ENCODE measurements at places on chromosomes 7 and 10.

DNA sequence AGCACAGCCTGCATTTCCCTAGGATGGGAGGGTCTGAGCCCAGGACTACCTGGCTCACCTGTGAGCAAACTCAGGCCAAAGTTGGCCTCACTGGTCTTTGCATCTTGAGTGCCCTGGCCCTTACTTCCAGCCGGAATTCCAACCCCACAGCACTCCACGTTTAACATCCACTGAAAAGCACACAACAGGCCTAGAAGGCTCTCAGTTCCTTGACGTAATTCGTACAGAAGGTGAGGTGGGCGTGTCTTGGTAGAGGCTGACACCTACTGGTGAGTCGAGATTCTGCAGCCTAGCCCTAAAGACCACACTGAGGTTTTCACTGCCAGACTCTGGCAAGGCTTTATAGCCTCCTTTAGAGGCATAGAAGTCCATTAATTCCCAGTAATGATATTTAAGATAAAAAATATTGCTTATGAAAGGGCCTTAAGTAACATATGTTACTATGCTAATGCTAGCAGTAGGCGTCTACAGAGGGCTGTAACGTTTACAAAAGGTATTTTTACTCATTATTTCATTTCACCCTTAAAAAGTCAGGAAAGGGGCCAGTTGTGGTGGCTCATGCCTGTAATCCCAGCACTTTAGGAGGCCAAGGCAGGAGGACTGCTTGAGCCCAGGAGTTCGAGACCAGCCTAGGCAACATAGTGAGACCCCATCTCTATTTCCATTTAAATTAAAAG is 95.8 kb downstream of the HIP1 start:
- DNase-seq: peak; percentile 34

DNA sequence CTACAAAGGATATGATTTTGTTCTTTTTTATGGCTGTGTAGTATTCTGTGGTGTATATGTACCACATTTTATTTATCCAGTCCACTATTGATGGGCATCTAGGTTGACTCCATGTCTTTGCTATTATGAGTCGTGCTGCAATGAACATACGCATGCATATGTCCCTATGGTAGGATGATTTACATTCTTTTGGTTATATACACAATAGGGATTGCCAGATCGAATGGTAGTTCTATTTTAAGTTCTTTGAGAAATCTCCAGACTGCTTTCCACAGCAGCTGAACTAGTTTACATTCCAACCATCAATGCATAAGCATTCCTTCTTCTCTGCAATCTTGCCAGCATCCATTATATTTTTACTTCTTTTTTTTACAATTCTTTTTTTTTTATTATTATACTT is 35.6 kb upstream of the FAM13C start:
- no peak for DNase-seq

DNA sequence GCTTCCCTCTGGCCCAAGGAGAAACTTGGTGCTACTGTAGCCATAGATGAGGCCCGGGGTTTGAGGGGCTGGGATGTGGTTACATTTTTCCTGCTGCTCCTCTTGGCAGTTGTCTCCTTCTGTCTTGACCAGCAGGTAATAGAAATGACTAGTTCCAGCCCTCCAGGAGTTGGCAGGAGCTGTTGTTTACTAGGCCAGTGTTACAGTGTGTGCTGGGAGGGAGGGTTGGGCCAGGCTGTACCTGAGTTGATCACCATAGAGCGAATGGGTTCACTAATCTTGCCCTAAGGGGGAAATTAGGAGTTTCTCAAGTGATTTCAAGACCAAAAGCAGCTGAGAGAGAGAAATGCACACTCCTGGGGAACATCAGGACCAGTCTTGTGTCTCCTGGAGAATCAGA is 34.9 kb downstream of the PAX2 start:
- DNase-seq: no peak

GRCh38 chr10:106044503-106044902 is 1120.0 kb downstream of the SORCS1 start:
- no peak for DNase-seq

- DNase-seq: no peak
Observed at GRCh38 chr7:11235491-11235890, 261.8 kb downstream of the PHF14 start.

DNA sequence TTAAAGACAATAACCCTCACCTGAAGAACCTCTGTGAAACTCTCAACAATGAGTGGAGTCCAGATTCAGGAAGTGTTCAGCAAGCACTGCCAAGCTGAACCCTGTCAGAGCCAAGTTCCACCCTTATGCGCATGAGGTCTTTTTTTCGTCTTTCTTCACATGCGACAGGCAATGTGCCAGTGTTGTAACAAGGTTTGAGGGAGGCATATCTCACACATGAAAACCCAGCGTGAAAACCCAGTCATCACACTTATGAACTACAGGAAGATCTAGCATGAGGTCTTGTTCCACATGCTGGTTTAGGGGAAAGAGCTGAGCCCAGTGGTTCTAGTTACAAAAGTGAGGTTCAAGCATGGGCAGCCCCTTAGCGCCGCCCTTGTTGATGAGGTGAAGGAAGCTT is 49.7 kb downstream of the RABGEF1 start:
- DNase-seq: no peak

DNA sequence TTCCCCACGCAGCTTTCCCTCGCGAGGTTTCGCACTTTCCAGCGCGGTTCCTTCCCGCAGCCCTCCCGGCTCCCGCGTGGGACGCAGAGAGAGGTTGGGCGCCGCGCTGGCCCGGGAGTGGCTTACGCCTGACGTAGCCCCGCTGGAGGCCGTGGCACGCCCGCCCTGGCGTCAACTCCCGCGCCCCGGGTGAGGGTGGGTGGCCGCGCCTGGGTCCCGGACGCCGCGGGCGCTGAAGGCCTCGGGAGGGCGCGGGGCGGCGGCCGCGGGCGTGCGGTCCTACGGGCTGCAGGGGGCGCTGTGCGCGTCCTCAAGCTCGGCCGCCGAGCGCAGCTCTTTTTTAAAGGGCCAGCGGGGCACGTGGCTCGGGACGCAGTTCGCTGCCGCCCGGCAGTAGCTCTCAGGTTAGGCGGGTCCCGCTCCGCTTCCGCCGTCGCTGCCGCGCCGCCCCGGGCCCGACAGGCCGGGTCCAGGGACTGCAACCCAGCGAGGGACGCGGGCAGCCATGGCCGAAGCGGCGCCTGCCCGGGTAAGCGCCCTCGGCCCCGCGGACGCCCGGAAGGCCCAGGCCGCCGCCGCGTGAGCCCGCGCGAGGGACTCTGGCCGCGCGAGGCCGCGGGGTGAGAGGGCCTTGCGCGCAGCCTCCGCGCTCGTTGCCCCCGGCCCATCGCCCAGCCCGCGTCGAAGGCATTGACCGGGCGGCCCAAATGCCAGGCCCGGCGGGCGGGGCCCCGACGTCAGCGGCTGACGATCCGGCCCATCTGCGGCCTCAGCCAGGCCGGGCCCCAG is at the start of gene ZNF783:
Gene ZNF783 (plus strand): TSS at position 368 of the 789 bp plus-strand sequence. CDS start 138 bp downstream, at position 506.
- DNase-seq: peak; percentile 73

- DNase-seq: no peak
Observed at GRCh38 chr10:45463244-45464116, 89.5 kb downstream of the ALOX5 start.

Data from tibial nerve (tissue), 4 donors.